ENCODE measurements at places on chromosomes 4 and X. TPM values are rescaled to one million over a fixed set of nuclear protein-coding genes. Genes with fewer than 3 reads are reported as not detected.

SATL1 gene
- total RNA-seq = not detected

DNA sequence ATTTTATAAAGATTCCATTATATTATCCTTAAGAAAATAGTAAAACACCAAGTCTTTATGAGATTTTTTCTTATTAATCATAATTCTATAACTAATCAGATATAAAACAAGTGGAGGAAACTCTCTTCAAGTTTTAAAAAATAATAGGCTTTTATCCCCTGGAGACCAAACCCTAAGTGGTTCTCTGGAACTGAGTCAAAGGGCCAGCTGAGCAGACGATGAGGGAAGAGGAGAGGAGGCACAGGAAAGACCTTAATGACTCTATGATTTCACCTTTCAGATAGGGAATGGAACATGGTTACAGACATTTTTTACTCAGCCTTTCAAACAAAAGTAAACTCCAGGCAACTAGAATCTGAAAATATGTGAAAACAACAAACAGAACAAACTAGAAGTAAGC lies 201.8 kb downstream of the SLC39A8 start:
- no peak for DNase-seq

GRCh38 chr4:141724646-141725045 lies 88.3 kb downstream of the IL15 start:
- DNase-seq = no peak

DNA sequence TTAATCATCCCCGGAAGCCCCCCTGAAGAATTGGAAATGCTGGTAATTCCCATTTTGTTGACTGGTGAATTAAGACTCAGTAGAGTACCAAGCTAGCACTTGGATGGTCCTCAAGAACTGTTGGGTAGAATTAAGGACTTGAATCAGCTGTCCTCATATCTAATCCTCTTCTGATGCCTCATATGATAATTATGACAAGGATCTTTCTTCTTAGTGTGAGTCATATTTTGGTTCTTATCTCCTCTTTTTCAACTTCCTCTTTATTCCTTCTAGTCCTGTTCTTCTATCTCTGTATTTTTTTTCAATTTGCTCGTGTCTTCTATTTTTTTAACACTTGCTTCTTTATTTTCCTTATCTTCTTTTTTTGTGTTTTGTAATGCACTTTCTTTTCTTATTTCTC lies 206.3 kb upstream of the ANXA3 start:
- no peak for DNase-seq

HELT gene
- not detected for total RNA-seq

DNA sequence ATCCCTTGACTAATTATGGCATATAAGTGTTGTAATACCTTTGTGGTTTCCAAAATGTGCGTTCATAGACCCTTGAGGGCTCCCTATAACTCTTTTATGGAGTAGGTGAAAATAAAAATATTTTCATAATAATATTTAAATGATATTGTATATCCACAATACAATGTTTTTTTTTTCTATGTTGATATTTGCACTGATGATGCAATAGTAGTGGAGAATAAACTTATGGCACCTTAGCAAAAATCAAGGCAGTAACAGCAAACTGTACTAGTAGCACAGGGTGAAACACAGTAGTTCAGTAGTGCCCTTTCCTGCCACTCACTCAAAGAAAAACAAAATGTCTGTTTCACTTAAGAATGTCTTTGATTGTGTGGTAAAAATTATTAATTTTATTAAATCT lies 465.3 kb downstream of the C4orf33 start:
- no peak for DNase-seq

DNA sequence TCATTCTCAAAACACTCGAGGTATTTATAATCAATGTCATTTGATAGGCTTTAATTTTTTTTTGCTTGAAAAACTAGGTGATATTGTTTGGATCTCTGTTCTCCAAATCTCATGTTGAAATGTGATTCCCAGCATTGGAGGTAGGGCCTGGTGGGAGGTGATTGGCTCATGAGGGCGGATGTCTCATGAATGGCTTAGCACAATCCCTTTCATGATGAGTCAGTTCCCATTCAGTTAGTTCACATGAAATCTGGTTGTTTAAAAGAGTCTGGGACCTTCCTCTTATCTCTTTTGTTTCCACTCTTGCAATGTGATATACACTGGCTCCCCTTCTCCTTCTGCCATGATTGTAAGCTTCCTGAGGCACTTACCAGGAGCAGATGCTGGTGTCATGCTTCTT lies 638.7 kb downstream of the DMD start:
- no peak for DNase-seq

GRCh38 chrX:112784692-112785091 lies 55.9 kb downstream of the AMOT start:
- DNase-seq = no peak

GRCh38 chrX:68195561-68195960 lies 237.7 kb downstream of the OPHN1 start:
- DNase-seq = no peak

DNA sequence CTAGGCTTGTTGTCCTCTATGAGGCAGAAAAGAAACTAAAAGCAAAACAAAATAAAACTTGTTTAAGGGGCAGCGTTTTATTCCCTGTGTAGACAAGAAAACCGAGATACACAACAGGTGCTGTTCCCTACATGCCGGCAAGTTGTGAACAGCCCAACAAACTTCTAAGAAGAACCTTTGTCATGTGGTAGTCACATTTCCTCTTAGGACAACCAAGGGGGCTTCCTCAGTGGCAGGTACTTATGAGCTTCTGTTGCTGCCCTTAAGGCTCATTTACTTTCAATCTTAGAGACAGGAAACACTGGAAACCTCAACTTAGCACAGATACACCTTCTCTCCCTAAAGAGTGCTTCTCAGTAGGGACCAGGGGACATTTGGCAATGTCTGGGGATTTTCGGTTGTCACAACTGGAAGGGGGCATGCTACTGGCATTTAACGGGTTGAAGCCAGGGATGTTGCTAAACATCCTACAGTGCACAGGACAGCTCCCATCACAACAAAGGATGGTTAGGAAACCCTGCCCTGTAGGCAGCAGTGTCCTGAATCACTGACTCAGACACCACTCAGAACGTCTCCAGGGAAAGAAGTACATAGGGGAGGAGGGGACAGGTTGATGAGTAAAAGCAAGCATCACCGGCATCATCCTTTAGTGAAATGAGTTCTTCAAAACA lies 111.0 kb downstream of the ASB9 start:
- DNase-seq = no peak

NPFFR2 gene
- not detected for total RNA-seq

GRCh38 chr4:7652006-7652405 lies 217.3 kb upstream of the PSAPL1 start:
- no peak for DNase-seq

GRCh38 chrX:143094417-143095023 lies 68.8 kb downstream of the SPANXN4 start:
- DNase-seq = no peak

DNA sequence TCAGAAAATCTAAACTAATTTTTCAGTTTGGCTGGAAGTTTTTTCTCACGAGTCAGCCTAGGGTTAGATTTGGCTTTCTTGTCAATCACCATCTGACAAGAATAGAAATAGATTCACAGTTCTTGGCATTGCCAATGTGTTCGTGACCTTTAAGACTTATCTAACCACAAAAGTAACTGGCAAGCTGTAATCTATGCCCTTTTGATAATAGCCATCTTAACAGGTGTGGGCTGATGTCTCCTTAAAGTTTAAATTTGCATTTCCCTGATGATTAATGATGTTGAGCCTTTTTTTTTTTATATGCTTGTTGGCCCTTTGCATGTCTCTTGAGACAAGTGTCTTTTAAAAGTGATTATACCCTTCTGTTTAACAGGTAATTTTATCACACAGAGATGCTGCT lies 460.3 kb upstream of the PRKX start:
- DNase-seq = no peak

DNA sequence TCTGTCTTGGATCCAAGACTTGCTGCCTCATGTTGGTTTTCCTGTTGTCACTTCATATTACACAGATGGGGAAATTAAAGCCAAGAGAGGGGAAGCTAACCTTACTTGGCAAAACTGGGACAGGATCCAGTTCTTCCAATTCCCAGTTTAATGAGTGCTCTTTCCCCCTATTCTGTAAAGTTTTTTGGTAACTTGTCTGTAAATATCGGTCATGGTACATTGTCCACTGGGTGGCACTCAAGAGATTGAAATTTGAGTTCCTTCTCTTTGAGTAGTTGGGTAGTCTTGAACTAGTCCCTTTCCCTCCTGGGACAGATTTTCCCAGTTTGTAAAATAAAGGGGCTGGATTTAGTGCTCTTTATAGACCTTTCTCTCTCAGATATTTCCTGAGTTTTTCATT lies 12.4 kb upstream of the EOLA2 start:
- DNase-seq = no peak

NPY1R gene
- not detected for total RNA-seq

DNA sequence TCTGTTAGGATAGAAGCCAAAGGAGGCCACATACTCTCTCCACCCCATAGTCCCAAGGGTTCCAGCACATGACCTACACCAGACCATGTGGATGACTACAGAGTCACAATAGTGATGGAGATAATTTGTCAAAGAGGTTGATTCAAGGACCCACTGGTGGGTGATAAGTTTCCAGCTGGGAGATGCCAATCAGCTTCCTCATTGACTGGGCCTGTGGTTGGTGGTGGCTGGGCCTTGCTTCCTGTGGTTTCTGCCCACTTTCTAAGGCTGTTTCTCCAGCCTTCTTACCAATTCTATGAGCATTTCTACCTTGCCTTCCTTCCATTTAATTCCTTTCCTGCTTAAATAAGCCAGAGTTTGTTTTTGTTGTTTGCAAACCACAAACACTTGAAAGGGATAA lies 95.5 kb upstream of the CPEB2 start:
- DNase-seq = no peak

GLRA3 gene
- total RNA-seq = 0.12 TPM

AMOT gene
- total RNA-seq = 2.7 TPM

DNA sequence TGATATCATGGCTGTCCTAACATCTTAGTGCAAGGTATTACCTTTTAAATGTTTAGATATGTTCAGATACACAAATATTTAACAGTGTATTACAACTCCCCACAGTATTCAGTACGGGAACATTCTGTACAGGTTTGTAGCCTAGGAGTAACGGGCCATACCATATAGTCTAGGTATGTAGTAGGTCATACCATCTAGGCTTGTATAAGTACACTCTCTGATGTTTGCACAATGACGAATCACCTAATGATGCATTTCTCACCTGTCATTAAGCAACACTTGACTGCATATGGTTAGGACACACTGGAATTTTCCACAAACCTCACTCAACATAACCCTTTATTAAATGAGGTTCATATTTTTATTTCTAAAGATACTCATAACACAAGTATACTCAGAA lies 67.7 kb downstream of the THOC2 start:
- DNase-seq = no peak

DNA sequence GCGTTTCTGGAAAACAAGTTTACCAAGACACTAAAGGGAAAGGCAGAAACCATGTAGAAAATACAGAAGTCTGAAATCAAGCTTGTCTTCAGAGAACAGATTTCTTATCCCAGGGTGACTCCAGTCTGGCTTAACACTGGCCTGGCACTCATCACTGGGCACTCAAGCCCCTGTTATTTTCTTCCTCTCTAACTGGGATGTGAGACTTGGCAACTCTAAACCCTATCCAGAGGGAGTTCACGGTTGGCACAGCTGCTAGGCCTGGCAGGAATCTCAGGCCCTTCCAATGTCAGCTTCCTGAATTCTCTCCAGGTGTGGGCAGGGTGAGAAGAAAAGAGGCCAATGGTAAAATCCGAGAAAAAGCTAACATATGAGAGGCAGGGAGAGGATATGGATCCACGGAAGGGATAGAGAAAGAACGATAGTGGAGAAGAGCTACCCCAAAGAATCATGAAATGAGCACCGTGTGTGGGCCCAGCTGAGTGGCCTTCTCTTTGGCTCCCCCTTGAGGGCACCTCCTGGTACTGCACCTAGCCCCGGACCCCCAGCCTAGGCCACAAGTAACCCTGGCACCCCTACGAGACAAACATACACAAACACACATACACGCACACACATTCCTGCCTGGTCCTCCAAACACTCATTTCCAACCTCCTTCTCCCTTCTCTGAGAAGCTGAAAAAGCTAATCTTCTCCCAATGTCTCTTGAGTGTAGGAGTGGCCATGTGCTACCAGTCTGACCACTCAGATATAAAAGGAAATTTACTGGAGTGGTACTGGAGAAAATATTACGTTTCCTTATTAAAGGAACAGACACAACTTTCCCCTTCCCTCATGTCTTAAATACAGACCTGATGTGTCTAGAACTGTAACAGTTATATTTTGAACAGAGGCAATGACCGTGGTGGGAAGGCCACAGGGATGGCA lies 16.6 kb upstream of the PTCHD1 start:
- DNase-seq = no peak

DNA sequence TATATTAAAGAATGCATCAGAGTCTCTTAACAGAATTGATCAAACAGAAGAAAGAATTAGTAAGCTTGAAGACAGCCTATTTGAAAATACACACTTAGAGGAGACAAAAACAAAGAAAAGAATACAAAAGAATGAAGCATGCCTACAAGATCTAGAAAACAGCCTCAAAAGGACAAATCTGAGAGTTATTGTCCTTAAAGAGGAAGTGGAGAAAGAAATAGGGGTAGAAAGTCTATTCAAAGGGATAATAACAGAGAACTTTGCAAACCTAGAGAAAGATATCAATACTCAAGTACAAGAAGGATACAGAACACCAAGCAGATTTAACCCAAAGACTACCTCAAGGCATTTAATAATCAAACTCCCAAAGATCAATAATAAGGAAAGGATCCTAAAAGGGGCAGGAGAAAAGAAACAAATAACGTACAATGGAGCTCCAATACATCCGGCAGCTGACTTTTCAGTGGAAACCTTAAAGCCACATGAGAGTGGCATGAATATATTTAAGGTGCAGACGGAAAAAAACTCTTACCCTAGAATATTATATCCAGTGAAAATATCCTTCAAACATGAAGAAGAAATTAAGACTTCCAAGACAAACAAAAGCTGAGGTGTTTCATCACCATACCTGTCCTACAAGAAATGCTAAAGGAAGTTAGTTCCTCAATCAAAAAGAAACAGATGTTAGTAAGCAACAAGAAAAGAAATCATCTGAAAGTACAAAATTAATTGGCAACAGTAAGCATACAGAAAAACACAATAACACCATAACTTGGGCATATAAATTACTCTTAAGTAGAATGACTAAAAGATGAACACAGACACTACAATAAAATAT lies 36.1 kb downstream of the LRBA start:
- no peak for DNase-seq

- DNase-seq = no peak
These were observed 65.2 kb upstream of the FAM47B start for GRCh38 chrX:34877436-34877835.

GRCh38 chrX:9646471-9647224 lies 119.0 kb downstream of the GPR143 start:
- DNase-seq = no peak

MAGEB6 gene
- not detected for total RNA-seq

MAML3 gene
- 2.6 TPM for total RNA-seq

GRCh38 chr4:138656990-138657389 lies 358.6 kb upstream of the NOCT start:
- no peak for DNase-seq

GRCh38 chr4:183906739-183907651 lies 1.9 kb downstream of the STOX2 start:
- no peak for DNase-seq

MAGEB16 gene
- not detected for total RNA-seq
